WTC11 (cell line): ENCODE measurements at places on chromosomes 5 and 9.

GRCh38 chr5:137688210-137688840 lies 47.6 kb downstream of the KLHL3 start:
- no peak for DNase-seq

DNA sequence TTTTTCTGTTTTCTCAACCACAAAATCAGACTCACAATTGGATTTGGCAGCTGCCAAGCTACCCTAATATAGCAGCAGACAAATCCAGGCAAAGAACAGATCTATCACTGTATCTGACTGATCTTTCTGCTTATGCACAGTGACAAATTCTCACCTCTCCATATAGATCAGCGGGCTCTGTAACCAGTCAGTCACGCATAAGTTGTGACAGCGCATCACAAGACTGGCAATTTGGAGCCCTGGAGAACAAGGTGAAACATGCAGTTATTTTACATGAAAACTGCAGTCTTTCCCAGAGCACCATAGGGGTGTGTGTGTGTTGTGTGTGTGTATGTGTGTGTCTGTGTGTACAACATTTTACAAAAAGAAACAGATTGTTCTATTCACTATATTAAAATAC lies 37.7 kb downstream of the RORB start:
- no peak for DNase-seq

DNA sequence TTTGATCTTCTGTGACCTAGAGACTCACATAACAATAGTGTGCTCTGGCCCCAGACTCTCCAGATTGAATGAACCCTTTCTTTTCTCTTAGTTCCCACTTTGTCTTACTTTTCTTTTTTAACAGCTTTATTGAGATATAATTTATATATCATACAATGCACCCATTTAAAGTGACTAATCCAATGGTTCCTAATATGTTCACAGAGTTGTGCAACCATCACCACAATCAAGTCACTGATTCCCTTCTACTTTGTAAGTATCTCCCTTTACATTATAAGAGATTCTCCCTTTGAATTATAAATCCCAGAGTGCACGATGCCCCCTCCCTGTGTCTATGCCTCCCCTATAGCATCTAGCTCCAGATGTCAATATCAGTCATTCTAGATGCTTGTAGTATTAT lies 172.4 kb downstream of the HINT1 start:
- no peak for DNase-seq

- DNase-seq = no peak
Measured at GRCh38 chr5:61734966-61735365, 402.9 kb downstream of the ZSWIM6 start.

DNA sequence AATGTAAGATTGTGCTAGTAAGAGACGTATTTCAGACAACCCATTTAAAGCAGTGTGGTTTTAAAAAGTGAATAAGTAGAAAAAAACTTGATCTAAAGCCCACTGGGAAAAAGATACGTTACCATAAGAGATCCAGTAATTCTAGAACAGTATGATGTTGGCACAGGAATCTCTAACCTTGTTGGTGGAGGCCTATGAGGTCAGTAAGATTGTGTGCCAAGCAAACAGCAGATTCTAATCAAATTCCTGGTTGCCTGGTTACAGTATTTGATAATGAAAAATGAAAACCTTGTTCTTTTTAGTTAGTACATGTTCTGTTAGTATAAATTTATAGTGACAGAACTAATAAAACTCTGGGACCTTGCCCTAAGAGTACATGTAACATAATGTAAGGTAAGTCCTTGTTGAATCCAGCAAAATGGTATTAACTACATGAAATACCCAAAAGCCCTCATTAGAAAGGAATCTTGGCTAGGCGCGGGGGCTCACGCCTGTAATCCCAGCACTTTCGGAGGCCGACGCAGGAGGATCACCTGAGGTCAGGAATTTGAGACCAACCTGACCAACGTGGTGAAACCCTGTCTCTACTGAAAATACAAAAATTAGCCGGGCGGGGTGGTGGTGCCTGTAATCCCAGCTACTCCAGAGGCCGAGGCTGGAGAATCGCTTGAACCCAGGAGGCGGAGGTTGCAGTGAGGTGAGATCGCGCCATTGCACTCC lies 33.2 kb upstream of the DMXL1 start:
- no peak for DNase-seq

DNA sequence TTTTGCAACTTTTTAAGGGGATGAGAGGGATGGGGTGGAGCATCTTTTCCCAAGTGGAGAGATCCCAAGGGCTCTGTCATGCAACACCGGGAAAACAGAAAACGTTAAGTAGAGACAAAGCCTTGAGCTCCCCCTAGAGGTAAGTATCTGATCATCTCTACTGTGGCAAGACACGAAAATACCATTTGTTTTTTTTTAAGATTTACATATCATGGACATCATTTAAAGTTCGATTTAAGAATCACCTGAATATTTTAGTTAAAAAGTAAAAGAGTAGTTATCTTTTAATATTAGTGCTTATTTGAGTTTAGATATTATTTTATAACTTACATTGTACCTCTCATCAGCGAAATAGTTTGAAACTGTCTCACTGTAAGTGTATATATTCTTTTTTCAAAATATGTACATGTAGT lies 200.4 kb downstream of the LRRC70 start:
- DNase-seq = peak; percentile 12

DNA sequence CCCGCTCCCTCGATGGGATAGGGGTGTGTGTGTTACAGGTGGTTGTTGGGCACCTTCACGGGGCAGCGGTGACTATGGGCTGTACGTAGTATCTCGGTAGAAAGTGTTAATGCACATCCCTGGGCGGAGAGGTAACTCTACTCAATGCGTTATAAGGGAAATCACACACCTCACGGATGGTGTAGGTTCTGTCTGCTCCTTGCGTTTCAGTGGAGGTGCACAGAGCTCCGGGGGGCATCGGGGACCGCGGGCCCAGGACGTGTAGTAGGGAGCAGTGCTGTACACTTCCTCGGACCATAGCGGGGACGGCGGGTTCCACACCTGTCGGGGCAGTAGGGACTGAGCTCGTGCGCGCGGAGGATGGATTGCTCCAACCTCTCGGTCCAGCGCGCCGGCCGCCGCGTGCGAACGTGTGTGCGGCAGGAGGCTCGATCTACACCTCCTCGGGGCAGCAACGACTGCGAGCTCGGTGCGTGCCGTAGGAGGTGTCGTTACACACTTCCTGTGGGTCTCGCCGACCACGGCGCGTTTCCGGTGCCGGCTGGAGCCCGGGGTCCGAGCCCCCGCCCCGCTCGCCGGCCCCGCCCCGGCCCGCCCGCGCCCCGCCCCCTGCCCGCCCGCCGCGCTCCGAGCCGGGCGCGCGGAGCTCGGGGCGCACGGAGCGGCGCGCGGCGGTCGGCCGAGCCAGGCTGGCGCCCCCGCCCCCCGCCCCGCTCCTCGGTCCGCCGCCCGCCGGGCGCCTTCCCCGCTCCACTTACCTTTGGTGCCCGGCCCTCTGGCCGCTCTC lies at the start of gene KIAA1958:
TSS of gene KIAA1958 (plus strand) at position 607 of the 787 bp plus-strand sequence. CDS start 87,254 bp downstream, outside the sequence.
- DNase-seq = peak; percentile 83

DNA sequence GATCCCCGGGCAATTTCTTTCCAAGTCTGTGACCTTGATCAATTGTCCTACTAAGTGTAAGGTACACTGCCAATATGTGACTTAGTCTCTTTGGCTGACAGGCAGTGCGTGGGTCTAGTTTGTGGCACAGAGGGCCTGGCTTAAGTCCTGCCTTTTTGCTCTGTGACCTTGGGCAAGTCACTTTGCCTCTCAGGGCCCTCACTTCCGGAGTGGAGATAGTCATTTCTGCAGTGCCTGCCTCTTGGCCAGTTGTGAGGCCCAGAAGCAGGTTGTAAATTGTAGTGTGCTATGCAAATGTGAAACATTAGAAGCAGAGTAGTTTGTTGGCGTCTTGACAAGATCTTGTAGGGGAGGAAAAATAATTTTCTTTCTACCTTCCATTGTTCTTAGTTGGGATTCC lies 39.0 kb downstream of the KIF4B start:
- no peak for DNase-seq

DNA sequence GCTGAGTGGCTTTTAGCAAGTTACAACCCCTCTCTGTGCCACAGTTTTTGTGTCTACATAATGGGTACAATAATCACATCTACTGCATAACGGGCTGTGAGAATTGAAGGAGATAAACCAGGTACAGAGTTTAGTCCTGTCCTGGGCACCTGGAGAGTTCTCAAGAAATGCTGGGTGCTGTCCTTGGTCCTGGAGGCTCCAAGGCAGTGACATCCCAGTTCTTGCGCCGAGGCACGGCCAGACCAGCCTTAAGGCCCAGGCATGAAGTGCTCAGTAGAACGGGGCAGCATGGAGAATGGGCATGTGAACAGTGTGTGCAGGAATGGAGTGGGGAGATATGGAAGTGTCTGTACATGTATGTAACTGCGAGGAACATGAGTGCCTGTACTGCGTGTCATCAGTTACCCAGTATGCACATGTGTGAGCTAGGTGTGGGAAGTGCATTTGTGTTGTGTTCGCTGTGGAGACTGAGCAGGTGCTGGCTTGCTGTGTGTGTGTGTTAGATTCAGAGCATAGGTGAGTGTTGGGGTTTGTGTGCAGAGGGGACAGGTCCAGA lies 6.3 kb upstream of the UNC5A start:
- peak; percentile 75 for DNase-seq

- DNase-seq = no peak
Measured at GRCh38 chr5:80967500-80968181, 7.5 kb downstream of the RASGRF2 start.

GRCh38 chr5:132812781-132813598 lies at the start of gene SOWAHA:
SOWAHA (plus strand) TSS chr5:132813302; CDS start chr5:132813622, 320 bp downstream.
- DNase-seq = peak; percentile 63

DNA sequence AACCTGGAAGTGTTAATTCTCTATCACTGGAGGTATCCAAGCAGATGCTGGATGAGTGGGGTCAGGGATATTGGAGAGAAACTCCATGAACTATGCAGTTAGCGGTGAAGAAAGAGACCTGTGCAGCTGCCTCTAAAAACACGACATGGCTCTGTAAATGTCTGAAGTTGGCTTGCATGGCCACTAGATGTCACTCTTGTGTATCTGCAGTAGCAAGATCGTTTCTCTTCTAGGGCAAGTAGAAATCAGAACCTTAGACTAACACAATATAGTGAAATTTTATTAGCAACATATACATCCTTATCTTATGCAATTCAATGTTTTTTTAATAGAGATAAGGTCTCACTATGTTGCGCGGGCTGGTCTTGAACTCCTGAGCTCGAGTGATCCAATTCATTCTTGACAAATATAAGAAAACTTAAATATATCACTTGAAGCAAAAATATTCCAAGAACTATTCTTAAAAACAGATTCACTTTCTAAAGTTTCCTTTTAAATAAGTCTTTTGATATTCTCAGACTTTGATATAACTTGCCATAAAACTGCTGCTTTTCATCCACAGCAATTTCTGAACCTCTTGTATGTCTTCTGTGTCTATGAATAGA lies 2.9 kb downstream of the OR2S2 start:
- peak; percentile 43 for DNase-seq

DNA sequence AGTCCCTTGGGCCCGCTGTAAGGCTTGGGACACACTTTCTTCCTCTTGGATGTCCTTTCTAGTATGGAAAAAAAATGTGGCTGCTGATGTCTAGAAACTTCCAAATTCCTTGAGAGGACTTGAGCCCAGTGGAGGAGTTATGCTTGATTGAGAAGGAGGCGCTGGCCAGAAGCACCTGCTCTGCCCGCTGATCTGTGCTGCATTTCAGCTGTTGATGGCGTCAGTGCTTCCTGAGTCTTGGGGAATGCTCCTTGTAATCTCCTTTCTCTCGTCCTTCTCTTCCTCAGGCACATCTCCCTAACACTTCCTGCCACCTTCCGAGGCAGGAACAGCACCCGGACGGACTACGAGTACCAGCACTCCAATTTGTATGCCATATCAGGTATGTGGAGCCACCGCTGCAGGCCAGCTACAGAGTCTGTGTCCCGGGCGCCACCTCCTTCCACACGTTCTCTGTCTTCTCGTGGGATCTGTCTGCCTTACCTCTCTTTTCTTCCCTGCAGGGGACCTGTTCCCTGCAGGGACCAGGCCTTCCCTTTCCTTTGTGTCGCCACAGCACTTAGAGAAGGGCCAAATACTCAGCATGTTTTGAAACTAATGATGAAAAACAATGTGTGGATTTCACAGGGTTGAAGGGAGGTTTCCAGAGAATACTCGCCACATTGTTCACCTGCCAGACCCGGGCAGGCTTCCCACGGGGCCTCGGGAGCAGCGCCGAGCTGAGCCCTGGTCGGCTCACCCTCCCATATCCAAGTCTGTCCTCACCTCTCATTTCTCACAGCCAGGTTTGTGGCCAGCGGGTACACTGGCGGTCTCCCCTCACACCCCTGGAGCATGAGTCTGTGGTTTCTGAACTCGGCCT lies 95.2 kb downstream of the MVB12B start:
- DNase-seq = no peak

- no peak for DNase-seq
Measured at GRCh38 chr5:14038341-14038959, 94.0 kb upstream of the DNAH5 start.

DNA sequence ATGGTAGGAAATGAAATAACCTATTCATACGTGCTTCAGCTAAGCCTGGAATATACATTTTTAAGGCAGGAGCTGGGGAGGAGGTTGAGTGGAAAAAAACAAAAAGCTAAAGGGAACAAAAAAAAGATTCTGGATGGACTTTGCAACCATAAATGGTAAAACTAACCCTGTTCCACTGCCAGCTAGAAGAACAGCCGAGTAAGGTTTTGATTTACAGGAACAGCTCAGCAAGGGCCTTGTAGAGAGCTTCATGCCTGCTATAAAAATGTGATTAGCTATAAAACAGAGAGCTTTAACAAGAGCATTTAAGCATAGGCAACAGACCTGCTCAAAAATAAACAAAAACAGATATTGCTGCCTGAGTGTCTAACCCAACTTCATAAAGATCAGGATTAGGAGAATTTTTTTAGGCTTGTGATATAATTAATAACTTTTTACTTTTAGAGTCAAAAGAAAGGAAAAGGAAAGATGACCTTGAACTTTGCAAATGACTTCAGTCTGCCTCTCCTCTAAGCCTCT lies 194.8 kb downstream of the FBXL7 start:
- DNase-seq = no peak

DNA sequence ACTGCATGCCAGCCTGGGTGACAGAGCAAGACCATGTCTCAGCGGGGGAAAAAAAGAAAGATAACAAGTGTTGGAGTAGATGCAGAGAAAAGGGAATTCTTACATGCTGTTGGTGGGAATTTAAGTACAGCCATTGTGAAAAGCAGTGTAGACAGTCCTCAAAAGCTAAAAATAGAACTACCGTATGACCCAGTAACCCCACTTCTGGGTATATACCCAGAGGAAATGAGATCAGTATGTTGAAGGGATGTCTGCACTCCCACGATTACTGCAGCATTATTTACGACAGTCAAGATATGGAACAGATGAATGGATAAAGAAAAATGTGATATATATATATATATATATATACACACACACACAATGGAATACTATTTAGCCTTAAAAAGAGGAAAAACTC lies 225.3 kb upstream of the SLC24A2 start:
- no peak for DNase-seq

- peak; percentile 53 for DNase-seq
Measured at GRCh38 chr9:122158202-122158601, 1.4 kb downstream of the NDUFA8 start.

GRCh38 chr5:943918-944620 lies 51.4 kb downstream of the TRIP13 start:
- no peak for DNase-seq

- no peak for DNase-seq
Measured at GRCh38 chr5:142685418-142686209, at the start of gene FGF1. FGF1 (minus strand) TSS chr5:142686090; CDS start chr5:142614127, 71,963 bp downstream.

GRCh38 chr9:129962889-129963703 lies 79.9 kb downstream of the FNBP1 start:
- peak; percentile 30 for DNase-seq

- DNase-seq = no peak
Measured at GRCh38 chr5:171306166-171306565, 2.9 kb upstream of the TLX3 start.
